Activated CD4-positive, CD25-positive, alpha-beta regulatory T cell (primary cell): ENCODE measurements at places on chromosomes 6 and 20.

GRCh38 chr20:60631585-60632287 is 620.3 kb upstream of the CDH4 start:
- DNase-seq: no peak

DNA sequence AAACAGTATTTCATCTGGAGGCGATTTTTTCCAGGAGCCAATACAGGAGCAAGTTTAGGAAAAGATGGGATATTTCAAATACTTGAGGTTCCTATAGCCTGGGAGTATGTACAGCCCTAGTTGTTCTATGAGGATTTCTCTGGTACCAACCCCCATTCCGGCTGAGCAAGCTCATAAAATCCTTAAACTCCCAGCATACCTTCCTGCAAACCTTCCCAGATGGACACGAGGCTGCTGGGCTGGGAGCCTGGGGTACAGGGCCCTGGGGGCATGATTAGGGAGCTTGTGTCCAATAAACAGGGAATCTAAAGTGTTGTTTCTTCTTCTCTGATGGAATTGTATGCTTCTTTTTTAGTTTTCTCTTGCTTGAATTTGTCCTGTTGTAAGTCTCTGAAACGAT is 1.5 kb downstream of the PRRC2A start:
- DNase-seq: no peak

DNA sequence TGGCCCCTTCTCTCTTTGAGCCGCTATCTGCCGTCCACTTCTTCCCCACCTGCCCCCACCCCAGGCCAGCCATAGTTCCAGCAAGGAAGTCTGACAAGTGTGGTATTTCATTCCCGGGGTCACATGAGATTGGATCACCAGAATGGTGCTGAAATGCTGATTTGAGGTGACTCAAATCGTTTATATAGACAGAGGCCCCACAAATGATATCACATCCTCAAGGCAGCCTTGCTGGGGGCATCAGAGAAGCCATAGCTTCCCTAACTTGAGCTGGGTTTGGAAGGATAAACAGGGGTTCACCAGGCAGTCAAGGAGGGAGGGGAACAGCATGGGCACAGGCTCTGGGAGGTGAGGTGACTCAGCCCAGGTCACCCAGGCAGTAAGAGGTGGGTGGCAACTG is 9.9 kb downstream of the SDCBP2 start:
- no peak for DNase-seq

GRCh38 chr20:11270566-11270965 is 596.8 kb upstream of the JAG1 start:
- no peak for DNase-seq

- no peak for DNase-seq
These were observed 74.8 kb downstream of the TULP4 start for GRCh38 chr6:158387036-158387435.

DNA sequence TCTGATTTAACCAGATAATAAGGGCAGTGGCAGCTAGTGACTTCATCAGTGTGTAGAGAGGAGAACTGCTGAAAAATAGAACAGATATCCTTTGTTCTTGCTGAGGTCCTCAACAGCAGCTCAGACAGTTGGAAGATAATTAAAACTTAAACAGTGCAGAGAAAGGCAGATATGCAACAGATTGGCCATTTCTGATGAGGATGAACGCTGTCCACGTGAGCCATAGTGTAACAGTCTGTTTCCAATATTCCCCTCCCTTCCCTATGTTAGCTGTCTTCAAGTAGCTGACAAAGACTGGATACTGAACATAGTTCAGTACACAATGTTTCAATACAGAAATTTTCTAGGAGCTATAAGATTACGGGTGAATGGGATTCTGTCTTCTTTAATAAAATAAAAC is 291.4 kb downstream of the BTBD9 start:
- no peak for DNase-seq

DNA sequence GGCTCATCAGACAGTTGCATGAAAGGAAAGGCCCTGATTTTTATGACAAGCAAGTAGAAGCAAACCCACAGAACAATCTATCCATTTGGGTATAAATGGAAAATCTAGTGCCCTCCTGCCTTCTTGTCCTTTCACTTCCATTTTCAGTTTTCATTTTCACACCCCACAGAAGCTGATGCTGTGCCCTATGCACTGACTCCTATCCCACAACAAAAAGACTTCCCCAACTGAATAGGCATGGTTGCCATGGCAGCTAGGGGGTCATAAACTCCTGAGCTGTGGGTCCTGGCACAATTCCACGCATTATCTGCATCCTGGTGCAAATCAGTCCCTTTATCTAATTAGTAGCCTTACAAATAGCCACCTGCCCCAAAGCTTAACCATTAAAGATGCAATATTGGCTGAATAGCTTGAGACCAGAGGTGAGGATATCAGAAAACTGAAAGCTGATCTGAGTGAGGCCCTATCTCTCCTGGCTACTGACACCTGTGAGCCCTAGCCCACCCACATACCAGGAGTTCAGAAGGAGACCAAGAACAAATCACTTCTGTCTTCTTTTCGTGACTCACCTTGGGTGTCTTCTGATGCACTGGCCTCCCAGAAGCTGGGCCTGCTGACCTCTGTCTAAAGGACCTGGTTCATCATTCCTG is 34.9 kb upstream of the HEY2 start:
- no peak for DNase-seq

- no peak for DNase-seq
These were observed 464.3 kb upstream of the FLRT3 start for GRCh38 chr20:14801591-14802325.

DNA sequence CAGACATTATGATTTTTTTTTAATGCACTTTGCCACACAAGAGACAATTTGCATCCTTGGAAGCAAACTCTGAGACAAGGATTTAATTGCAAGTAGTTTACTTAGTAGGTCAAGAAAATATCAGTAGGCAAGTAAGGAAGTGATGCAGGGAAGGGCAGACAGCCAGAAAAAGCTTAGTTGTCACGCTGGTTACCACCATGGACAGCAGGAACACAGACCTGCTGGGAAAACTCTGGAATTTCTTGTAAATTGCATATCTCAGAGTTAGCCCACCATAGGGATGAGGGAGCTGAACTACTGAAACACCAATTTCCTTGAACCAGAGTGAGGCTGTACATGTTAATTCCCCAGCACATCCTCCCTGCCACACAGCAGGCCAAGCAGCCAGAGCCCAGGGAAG is 92.7 kb downstream of the L3MBTL3 start:
- DNase-seq: no peak

- DNase-seq: no peak
These were observed 122.2 kb upstream of the MYLIP start for GRCh38 chr6:16006681-16007080.

DNA sequence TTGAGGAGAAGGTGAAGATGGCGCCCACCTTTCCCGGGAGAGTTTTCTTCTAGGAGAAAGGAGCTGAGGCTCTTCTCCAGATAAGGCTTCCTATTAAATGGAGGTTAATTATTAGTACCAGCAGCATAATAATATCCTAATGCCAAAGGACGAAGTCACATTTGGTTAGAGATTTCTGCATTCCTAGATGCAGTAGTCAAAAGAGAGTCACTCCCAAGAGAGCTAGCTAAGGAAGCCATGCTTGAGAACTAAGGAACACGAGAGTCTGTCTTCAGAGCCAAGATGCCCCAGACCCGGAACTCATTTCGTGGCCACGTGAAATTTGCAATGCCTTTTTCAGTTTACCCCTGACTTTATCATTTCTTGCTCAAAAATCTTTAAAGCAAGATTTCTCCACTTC is 132.7 kb downstream of the TSHZ2 start:
- no peak for DNase-seq

DNA sequence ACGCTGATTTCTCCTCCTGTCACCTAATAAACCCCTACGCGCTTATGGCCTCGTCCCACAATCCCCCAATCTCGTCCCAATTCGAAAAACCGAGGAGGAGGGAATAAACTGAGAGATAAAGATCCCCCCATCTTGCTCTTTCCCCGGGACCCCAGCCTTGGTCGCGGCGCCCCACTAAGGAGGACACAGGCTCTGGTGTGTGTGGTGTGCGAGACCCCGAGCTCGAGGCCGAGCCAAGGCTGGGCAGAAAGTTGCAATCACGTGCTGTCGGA is 1.3 kb upstream of the NR2E1 start:
- DNase-seq: no peak

DNA sequence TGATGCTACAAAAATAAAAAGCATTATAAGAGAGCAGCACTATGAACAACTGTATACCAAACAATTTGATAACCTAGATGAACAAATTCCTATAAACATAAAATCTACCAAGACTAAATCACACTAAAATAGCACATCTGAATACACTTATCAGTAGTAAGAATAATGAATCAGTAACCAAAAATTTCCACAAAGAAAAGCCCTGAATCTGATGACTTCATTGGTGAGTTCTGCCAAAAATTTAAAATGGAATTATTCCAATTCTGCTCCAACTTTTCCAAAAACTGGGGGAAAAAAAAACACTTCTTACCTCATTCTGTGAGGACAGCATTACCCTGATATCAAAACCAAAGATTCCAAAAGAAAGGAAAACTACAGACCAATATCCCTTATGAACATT is 206.2 kb downstream of the WDR27 start:
- no peak for DNase-seq

- no peak for DNase-seq
These were observed 559.6 kb upstream of the NRSN1 start for GRCh38 chr6:23566418-23566817.

DNA sequence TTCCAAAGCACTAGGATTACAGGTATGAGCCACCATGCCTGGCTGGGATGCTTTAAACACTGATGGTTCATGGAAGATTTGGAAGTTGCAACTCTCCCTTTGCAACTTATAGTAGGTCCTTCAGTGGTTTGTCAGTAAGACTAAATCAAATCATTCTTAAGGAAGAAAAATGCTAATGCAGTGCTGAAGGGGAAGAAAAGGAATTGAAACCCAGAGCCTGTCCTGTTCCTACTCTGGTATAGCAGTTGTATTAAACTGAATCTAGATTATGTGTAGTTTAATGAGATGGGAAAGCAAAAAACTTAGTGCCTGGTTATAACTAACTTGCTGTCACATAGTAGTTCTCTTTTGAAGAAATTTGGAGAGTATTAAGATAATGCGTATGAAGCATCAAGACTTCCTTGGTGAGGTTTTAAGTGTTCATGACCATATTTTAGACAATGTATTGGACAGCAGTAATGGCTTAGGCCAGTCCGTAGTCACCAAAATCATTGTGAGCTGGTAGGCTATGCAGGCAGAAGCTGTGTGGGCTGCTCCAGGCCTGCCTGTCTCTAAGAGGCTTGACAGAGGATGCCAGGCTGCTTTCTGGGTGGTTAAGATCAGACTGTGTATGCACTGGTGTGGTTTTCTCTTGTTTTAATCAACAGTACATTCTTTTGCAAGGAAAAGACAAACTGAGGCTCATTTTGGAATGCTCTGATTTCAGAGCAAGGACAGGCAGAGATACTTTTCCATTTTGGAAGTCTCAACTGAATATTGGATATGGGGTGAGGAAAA is 14.0 kb downstream of the PAQR8 start:
- DNase-seq: no peak

DNA sequence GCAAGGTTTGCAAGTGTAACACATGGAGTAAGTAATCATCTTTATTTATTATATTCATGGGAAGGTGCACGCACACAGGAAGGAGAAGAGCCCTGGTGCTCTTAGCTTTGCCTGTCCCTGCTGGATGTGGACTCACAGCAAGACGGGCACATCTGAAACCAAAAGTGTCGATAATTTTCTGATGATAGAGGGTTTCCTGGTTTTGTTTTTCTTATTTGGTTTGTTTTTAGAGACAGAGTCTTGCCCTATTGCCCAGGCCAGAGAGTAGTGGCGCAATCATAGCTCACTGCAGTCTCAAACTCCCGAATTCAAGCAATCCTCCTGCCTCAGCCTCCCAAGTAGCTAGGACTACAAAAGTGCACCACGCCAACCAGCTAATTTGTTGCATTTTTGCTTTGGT is 7.8 kb upstream of the KHDC1L start:
- no peak for DNase-seq

DNA sequence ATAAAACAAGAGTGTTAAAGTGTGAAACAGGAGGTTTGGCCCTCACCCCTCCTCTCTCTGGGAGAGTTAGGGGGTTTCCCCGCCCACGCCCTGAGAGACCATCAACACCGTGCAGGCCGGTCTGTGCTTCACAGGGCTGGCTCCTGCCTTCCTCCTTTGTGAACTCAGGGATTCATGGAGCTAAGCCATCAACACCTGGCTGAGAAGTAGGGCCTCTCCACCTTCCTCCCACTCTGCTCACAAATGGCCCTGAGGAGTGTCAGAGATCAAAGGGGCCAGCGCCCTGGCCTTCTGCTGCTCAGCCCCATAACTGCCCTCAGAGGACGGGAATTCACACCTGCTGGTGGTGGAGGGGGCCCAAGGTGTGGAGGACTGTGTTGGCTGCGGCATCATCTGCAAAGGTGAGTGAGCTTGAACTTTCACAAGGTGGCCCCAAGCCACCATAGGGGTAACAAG is 88.6 kb downstream of the PSMB1 start:
- no peak for DNase-seq

GRCh38 chr20:3865887-3866407 is 19.3 kb downstream of the MAVS start:
- no peak for DNase-seq

- no peak for DNase-seq
These were observed 248.5 kb downstream of the THBS2 start for GRCh38 chr6:169005166-169005565.

GRCh38 chr20:3934624-3935023 is 45.4 kb downstream of the PANK2 start:
- no peak for DNase-seq

DNA sequence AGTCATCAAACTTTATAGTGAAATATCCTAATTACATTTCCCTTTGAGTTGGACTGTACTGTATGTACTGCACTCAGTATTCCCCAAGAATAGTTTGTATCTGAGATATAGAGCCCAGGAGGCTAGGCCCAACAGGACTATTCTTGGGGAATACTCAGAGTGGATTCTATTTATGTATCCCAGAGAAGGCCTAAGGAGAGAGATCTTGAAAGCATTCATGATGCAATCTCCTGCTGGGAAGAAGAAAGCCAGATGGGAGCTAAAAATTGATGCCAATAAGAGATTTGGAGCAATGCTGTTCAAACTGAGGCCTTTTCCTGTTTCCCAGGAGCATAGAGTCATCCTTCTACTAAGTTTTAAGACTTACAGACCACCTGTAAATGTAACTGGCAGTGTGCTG is 452.1 kb upstream of the PLCB4 start:
- no peak for DNase-seq

DNA sequence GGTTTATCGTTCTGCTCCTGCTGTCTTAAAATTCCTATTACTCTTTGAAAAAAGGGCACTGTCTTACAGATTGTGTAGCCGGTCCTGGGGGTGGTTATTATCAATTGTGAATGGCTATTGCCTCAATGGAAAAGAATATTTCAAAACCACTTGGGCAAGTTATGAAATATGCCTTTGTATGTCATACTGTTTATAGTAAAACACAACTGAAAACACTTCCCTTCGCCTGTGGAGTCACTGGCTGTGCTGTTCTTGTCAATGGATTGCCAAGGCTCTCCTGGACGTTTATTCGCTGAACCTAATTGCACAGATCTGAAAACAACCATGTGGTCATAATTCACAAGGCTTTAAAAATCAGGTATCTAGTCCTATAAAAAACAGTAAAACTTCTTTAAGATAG is 47.8 kb upstream of the TAGAP start:
- no peak for DNase-seq

GRCh38 chr6:167030222-167031072 is 31.2 kb downstream of the CEP43 start:
- no peak for DNase-seq
